Omental fat pad (tissue), 4 donors: ENCODE measurements at places on chromosomes 2 and 18.

GRCh38 chr2:216348756-216349308 lies 23.5 kb downstream of the MARCHF4 start:
- DNase-seq = no peak

GRCh38 chr2:19843992-19844515 lies 57.7 kb downstream of the TTC32 start:
- no peak for DNase-seq

GRCh38 chr2:121136323-121136722 lies 148.7 kb downstream of the TFCP2L1 start:
- DNase-seq = no peak

- DNase-seq = no peak
Measured at GRCh38 chr18:4125224-4125623, 329.9 kb downstream of the DLGAP1 start.

DNA sequence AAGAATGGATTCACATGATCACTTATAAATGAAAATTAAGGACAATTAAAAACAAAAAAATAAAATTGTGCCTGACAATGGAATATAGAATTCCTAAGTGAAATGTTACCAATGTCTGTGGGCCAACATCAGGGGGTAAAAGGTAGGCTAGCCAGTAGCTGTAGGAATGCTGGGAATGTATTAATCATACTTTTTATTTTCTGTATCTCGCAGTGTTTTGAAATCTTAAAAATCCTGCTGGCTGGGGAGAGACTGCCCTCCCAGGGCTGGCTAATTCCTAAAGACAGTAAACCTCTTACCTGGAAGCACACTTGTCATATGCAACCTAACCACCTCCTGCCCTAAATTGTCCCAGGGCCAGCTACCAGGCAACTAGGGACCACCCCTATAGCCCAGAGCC lies 69.8 kb downstream of the REV1 start:
- no peak for DNase-seq

DNA sequence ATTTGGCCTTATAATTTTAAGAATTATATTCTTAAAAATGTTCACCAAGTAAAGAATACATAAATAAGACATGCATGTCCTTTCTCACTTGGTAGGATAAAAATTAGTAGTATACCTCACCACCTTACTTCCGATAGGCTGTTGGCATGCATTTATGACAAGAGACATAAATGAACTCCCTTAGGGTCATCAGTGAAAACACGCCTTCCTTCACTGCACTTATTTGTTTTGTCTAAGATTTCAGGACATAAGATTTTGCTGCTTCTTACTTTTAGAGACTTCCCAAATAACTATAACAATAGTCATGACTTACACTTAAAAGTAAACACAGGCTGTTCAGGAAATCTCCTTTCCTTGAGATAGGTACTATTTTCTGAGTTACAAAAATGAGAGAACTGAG lies 661.3 kb upstream of the CNTNAP5 start:
- no peak for DNase-seq

- DNase-seq = no peak
Measured at GRCh38 chr2:119383410-119384140, 16.8 kb downstream of the DBI start.

DNA sequence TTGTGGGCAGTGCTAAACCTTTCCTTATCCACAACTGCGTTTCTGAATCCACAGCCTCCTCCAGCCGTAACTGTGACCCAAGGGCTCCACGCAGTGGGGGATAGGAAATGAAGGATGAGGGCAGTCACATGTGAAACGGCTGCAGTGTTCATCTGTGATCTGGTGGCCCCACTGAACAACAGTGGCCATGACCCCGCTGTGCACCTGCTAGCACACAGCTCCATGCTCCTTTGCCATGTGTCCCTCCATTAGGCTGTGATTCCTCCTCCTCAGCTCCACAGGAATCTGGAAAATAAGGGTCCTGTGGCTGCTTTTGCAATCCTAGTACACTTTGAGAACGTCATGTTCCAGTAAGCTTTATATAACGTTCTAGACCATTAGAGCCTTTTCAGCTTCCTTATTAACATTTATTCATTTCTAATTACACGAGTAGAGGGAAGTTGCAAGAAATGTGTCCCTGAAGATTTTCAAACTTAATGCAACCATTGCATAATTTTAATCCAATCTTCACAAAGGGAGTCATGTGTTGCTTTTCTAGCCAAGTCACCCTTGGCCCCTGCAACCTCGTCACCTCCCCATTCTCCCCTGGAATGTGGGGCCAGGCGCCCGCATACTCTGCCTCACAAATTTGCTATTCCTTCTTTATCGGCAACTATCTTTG lies 7.1 kb upstream of the NAPG start:
- no peak for DNase-seq

GRCh38 chr2:121019071-121019470 lies 265.9 kb downstream of the TFCP2L1 start:
- no peak for DNase-seq

DNA sequence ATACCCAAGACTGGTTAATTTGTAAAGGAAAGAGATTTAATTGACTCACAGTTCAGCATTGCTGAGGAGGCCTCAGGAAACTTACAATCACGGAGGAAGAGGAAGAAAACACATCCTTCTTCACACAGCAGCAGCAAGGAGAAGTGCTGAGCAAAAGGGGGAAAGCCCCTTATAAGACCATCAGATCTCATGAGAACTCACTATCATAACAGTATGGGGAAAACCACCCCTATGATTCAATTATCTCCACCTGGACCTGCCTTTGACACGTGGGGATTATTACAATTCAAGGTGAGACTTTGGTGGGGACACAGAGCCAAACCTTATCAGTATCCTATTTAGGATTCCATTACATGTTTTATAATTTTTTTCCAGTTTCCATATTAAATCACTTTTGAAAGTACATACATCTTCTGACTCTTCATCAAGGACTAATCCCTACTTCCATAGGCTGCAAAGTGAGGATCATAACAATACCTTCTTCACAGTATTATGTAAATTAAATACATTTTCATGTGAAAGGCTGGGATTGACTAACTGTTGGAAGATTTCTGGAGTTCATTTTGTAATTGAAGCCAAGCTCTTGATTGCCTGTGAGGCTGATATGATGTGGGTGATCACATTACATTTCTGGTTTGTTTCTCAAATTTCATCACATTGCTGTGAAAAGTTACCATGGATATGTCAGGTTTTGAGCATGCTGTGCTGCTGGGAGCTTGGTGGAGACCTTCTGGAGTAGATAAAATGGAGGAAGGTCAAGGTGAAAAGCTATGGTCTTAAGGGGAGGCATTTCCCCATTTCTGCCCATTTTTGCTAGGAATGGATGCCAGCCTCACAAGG lies 31.7 kb upstream of the CERS6 start:
- no peak for DNase-seq

- DNase-seq = no peak
Measured at GRCh38 chr2:240405133-240405532, 30.3 kb upstream of the GPC1 start.

DNA sequence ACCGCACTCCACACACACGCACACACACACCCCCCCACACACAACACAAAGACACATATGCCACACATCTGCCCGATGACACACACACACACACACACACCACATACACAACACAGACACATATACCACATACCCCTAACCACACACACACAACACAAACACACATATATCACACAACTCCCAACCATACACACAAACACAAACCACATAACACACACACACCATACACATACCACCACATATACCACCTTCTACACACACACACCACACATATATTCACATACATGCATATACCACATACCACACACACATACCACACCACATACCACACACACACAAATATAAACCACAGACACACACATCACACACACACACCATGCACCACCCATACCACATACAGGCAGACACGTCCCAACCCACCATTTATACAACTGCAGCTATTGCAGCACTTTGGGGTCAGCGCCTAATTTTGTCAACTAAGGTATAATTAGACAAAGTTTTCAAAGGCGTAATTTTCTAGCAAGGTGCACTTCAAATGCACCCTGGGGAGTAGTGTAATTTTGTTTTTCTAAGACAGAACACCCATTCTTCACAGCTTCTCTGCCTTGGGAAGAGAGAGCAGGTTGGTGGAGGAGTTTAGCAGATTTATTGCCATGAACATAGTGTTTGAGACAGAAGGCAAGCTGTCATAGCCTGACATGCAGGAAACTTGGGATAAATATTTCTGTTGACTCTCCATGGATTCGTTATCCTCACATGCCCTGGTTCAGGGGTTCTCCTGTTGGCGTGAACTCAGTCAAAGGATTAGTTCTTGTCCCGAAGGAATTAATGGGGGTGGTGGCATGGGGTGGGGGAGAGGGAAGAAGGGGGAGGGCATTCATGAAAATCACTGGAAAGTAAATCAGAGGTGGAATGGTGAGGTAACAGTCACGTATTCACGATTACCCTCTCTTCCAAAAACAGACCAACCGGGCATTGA lies 416.1 kb downstream of the LPIN1 start:
- DNase-seq = no peak

GRCh38 chr2:237742191-237742590 lies 56.4 kb upstream of the RBM44 start:
- DNase-seq = no peak

DNA sequence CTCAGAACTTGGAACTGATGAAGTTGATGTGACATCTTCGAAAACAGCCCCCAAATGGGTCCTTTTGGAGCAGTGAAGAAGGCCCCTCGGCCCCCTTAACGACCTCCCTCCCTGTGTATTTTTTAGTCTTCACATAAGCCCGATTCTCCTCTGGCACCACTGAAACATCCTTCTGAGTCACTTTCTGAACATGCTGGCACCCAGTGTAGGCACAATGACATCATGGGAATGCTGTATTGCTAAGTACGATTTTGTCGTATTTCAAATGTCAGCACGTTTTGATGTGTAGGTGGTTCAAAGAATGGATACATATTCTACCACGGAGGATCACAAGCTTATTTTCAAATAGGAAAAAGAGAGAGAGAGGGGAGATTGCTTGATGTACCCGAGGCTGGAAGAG lies 111.7 kb upstream of the RIOK3 start:
- no peak for DNase-seq

DNA sequence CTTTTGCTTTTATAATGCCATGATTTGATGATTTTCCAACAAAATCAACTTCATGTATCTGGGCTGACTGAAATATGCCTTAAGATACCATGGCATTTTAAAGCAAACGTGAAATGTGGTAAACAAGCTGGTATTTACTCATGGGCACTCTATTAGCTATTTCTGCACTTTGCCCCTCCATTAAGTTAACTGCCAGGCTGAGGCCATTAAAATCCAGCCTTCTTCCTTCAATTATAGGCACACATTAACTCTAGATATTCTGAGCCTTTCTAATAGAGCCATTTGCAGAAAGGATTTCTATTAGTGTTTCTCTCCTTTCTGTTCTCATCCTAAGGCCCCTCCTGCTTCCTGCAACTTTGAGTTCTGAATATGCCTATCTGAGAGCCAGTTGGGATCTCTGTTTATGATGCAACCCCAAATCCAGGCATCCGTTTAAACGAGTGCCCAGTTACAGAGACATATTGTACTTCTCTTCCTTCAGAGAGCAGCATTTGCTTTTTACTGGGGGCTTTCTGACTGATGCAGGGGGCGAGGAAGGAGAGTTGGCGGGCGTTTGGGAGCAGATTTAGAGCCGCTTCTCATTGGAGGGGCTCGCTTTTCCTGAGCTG lies 1.6 kb upstream of the KCNJ3 start:
- DNase-seq = no peak

DNA sequence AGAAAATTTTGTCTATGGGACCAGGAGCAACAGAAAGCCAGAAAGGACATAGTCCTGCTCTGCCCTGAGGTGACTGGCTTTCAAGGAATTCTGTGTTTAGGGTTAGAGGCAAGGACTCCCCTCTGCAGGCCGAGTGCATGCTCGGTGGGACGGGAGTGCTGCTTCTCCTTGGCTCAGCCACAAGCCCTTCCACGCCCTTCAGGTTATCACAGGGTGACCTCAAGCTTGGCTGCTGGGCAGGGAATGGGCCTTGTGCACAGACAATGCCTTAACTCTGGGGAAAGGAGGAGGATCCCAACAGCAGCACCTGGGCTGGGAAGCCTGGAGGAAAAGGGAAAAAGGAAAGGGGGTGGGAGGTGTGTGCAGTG lies 32.8 kb downstream of the FAM178B start:
- no peak for DNase-seq

DNA sequence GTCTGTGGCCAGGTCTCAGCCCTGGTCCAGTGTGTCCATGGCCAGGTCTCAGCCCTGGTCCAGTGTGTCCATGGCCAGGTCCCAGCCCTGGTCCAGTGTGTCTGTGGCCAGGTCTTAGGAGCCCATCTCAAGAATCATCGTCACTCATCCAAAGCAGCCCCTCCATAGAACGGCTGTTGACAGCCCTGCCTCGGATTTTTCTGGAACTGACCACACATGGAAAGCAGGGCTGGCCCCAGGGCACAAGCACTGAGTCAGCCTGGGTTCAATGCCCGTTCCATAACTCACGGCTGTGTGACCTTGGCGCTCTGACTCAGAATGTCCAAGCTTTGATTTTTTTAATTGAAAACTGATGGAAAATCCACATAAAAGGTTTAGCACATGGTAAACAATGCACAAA lies 59.9 kb upstream of the SNTG2 start:
- DNase-seq = no peak

GRCh38 chr2:196955036-196955435 lies 28.5 kb upstream of the PGAP1 start:
- DNase-seq = no peak

DNA sequence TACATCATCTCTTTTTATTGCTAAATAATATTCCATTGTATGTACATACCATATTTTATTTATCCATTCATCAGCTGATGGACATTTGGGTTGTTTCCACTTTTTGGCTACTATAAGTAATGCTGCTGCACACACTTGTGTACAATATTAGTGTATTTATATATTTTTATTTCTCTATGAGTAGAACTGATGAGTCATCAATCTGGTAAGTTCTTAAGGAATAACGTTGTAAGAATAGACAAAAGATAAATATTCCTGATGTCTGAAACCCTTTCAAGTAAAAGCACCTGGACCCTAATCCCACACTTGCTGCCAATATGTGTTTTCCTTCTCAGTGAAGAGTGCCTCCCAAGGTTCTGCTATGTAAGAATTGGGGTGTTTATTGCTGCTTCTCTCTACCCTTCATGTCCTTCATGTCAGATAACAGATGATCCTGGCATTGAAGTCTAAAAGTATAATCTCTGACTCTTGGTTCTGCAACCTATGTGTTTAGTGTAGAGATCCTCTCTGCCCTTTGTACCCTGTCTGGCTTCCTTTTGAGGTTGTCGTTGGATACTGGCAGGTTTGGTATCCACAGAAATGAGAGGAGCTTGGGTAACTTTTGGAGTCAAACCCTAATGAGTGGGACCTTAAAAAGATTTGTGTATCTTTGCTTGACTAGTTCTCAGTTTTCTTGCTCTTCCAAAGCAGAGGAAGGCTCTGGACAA lies 293.0 kb upstream of the EPC2 start:
- DNase-seq = no peak

GRCh38 chr18:22088029-22088428 lies 81.4 kb upstream of the GATA6 start:
- no peak for DNase-seq

GRCh38 chr2:231965102-231965501 lies 3.6 kb downstream of the DIS3L2 start:
- no peak for DNase-seq

- no peak for DNase-seq
Measured at GRCh38 chr2:128263902-128264331, 54.8 kb downstream of the HS6ST1 start.
